Stimulated activated CD4-positive, alpha-beta T cell treated with anti-CD3 and anti-CD28 coated beads, Interleukin-2, amount 100 ng/mL, for 24 hours (primary cell): ENCODE measurements at places on chromosomes 5 and 9.

GRCh38 chr9:123065196-123065595 lies 31.7 kb downstream of the GPR21 start:
- DNase-seq: no peak

DNA sequence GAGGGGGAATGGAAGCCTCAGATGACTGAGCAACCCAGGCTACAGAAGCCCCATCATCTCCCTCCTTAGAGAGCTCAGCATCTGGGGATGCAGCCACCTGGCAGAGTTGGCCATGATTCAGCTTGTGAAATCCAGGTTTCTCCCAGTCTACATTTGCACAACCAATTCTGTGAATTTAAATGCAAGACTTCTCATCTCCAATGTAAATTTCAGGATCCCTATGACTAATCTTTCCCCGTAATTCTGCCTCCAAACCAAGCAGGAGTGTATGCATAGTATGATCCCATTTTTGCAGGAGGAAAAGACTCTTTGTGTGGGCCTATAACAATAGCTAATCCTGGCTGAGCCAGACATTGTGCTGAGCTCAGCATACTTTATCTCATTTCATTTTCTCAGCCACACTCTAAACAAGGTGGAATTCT lies 59.6 kb upstream of the IL17B start:
- no peak for DNase-seq

DNA sequence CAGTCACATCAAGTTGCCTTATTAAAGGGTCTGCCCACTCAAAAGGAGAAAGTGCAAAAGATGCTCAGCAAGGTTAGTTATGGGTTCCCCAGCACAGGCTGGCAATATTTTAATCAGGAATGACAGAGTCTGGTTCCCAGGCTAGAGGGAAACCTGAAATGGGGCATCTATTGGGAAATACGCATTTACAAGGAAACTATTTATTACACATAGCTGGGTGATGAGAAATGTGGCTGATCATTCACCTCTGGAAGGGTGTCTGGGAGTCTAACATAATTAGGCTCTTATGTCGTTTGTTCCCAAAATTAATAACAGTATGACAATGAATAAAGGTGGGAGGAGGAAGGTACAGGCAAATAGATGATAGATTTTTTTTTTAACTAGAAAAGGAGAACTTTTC lies 314.7 kb downstream of the ENC1 start:
- no peak for DNase-seq

DNA sequence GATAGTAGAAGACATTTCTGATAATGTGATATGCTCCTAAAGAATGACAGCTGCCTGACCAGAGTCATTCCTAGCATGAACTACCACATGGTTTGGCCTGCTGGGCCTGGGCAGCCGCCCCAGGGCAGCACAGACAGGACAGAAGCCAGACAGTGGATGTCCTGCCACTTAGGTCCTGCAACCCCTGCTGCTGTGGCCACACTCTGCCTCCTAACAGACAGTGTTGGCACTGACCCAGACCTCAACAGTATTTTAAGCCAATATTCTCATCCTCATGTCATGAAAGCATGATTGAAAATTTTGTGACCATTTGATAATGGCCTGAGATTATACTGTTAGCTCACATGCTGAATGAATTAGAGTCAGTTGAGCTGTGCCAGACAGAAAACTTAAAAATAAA lies 15.8 kb downstream of the CENPP start:
- no peak for DNase-seq

DNA sequence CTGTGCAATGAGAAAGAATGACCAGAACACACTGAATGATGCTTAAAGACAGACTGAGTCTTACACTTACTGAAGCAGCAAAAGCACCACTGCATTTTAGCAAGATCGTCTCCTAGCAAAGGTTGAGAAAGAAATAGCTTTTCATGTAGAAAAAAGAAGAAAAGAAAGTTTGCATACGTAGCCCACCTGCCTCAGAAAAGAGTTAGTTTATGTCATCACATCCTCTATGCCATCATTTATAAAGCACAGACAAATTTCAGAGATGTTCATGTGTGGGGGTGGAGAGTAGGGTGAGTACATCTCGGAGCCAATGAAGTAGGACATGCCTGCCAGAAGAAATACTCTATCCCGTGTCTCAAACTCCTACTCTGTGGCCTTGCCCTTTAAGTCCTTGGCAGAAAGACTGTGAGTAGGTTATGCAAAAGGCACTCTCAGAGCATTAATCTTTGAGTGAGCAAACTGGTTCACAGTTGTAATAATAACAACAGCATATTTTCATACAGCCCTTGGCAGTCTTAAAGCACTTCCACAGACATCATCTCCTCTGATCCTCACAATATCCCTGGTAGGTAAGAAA lies 22.4 kb downstream of the NRG2 start:
- DNase-seq: no peak

GRCh38 chr5:65967288-65968066 lies 41.1 kb downstream of the ERBIN start:
- no peak for DNase-seq

DNA sequence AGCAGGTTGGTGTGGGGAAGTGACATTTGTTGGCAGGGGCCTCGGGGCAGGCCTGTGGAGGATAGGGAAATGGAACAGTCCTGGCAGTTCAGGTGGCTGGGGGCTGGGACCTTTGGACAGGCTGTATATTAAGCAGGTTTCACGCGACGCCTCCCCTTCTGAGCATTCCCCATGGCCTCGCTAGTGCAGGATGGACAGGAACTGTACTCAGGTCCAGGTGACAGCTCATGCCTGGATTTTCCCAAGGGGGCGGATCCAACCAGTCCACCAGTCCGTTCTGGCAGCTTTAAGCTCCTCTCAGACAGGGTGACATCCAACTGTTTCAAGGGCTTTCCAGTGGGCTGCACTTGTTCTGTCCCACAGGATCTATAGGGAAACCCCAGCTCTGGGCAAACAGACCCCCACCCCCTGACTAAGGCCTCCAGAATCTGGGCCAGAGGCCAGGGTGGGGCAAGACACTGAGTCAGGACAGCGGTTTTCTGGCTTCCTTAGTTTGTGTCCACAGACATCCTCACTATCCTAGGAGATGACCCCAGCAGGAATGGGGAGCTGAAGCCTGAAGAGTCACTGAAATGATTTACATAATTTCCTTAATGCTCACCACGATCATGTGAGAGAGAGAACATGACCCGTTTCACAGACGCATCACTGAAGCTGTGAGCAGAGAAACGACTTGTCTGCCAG lies 20.9 kb downstream of the CSF2 start:
- no peak for DNase-seq

- DNase-seq: no peak
Observed at GRCh38 chr5:54445691-54446378, 9.7 kb upstream of the HSPB3 start.

DNA sequence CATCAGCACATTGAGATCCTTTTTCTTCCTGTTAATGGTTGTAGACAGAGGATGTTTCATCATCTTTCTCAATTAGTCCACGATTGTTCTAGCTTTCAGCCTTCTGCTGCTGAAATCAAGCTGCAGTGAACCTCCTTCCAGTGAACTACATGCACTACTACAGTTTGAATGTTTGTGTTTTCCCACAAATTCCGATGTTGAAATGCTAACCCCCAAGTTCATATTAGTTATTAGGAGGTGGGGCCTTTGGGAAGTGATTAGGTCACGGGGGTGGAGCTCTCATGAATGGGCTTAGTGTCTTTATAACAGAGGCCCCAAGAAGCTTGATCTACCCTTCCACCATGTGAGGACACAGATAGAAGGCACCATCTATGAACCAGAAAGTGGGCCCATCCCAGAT lies 32.9 kb downstream of the NSG2 start:
- DNase-seq: no peak

- DNase-seq: no peak
Observed at GRCh38 chr5:111432883-111433536, 79.3 kb downstream of the STARD4 start.

- DNase-seq: peak; percentile 40
Observed at GRCh38 chr9:86353655-86354010, 577 bp downstream of the TUT7 start.

GRCh38 chr5:174410716-174411478 lies 313.5 kb upstream of the MSX2 start:
- DNase-seq: no peak

DNA sequence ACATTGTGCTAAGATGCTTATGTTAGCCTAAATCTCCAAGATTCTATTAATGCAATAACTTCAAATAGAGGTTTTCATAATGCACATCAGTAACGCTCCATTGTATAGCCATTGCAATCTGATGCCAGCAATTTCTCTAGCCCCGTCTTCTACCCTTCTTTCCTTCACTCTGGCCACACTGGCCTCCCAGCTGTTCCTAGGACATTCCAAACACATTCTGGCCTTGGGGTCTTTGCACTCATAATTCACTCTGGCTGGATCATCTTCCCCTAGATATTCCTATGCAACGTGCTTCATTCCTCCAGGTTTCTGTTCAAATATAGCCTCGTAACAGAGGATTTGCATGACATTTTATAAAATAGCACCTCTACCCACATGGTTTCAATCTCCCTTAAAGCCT lies 23.3 kb downstream of the FAM81B start:
- DNase-seq: no peak

DNA sequence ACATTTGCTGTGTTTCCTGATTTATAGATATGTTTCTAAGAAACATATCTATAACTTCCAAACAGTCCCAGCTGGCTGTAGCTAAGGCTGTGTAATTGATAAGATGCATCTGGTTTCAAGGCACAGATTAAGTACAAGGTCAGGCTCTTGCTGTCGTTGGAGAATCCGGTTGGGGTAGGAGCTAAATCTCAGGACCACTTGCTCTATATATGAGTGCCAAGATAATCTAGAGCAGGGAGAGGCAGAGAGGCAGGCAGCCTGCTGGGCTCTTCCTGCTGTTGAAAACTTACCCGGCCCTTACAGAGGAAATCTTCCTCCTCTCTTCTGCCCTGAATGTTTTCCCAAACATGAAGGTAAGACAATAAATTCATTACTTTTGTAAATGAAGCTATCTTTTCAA lies at the start of gene C7:
Gene C7 (plus strand): TSS at position 234 of the 400 bp plus-strand sequence. CDS start 114 bp downstream, at position 348.
- DNase-seq: no peak

DNA sequence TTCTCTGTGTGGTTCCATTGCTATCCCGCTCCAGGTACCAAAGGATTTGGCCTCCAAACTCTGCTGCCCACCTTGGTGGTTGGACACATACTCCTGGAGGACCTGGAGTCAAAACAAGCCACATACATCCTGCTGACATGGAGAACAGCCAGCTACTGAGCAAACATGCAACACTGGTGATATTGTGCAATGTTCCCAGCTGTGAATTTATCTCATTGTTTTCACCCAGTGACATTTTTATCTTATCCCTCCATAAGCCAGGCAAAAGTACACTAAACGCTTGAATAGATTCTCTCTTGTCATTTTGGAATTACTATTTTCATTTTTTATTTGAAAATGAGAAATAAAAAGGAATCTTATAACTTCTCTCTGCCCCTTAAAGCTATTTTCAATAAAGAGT lies 11.1 kb upstream of the CTSL start:
- DNase-seq: no peak

- DNase-seq: no peak
Observed at GRCh38 chr5:160685219-160685618, 166.8 kb downstream of the ATP10B start.

- DNase-seq: no peak
Observed at GRCh38 chr5:68289498-68289897, 73.9 kb downstream of the PIK3R1 start.

- DNase-seq: no peak
Observed at GRCh38 chr9:16198996-16199395, 646.2 kb downstream of the CCDC171 start.

DNA sequence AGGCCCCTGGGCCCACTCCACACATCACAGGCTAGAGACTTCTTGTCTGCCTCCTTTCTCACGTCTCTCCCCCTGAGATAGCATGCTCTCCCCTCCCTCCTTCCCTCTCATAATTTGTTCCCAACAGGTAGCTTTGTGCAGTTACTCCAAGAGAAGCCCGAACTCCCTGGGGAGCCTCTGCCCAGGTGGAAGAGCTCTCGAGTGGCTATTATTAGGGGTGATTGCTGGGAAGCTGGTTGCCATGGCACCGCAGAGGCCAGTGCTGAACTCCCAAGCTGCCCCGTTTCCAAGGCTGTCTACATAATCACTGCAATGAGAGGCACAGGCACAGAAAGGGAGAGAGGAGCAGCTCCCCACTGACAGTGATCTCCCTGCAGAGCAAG lies 104.7 kb upstream of the GPR151 start:
- no peak for DNase-seq

- DNase-seq: no peak
Observed at GRCh38 chr5:151520294-151520693, 70.8 kb downstream of the FAT2 start.

DNA sequence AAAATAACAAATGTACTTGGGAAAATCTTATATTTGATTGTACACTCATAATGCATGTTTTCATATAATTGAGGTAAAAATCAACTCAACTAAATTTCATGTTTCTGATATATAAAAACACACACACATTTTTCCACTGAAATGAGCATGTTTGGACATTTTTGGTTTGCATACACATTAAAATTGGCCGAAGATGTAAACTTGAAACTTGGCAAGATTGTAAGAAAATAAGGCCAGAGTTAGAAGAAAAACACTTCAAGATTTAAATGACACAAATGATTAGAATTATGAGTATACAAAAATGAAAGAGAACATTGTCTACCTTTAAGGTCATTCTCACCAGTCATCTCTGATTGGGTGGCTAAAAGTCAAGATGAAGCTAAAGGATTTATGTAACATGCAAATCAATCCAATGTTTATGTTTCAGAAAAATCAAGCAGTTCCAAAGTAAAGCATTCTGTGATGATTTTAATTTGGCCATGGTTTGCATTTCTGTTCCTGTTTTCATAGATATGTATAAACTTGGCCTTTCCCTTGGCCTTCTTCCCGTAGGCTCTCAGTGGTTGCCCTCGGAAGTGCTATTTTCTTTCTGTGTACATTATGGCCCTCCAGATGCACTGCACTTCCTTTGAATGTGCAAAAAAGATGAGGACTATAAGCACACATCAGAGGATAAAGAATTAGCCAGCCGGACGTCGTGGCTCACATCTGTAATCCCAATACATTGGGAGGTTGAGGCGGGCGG lies 1105.4 kb upstream of the DMAC1 start:
- DNase-seq: no peak

GRCh38 chr9:97487107-97487506 lies 14.4 kb upstream of the TMOD1 start:
- no peak for DNase-seq

GRCh38 chr9:68426755-68427154 lies 70.3 kb downstream of the PGM5 start:
- no peak for DNase-seq

DNA sequence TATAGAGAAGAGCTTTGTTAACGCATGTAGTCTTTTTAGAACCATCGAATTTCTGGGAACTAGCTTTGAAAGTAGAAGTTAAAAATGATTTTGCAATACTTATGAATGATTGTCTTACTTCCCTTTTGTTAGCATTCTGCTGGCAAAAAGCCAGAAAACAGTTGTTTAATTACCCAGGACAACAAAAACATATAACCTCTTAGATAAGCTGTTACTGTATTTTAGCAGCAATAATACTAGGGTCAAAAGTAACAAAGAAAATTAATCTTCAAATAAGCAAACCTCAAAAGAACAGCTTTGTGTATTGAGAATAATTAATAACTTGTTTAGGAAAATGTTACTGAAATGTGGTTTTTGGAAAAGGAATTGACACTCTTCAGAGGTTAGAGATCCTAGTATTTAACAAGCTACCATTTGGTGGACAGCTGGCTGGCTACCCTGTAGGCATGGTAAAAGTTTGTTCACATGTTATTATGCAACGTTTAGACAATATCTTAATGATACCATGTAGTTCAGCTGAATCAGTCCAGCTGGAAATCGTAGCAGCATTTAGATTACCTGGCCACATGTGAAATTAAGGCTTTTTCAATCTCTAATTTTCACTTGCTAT lies 3.8 kb downstream of the FGF10 start:
- DNase-seq: no peak
